ENCODE measurements at places on chromosomes 2 and 18.

GRCh38 chr18:58599106-58599505 is 29.8 kb downstream of the ALPK2 start:
- no peak for DNase-seq

DNA sequence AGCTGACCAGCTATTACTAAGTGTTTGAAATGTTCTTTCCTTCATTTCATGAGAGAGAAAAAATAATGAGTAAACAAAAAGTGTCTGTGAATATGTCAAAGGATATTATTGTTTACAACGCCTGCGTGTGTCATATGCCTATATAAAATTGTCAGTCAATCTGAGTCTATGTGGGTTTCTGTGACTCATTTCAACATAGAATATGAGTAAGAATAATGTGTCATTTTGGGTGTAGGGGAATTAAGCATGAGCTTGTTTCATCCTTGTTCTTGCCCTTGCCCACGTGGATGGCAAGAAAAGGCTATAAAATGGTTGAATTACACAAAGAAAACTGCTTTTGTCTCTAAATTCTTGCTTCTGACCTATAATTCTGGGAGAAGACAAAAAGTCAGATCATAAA is 466.0 kb downstream of the PTH2R start:
- no peak for DNase-seq

DNA sequence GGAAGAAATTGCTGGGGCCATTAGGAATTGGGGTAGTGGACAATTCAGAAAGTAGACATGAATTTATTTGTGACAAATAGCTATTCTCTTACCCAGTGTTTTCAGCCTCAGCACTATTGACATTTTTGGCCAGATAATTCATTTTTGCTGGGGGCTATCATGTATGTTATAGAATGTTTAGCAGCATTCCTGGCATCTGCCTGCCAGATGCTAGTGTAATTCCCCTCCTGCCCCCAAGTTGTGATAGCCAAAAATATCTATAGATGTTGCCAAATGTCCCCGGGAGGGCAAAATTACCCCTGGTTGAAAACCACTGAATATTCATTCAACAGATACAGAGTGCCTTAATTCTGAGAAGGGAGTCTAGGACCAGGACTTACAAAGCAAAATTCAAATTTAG is 183.6 kb downstream of the BABAM2 start:
- no peak for DNase-seq

DNA sequence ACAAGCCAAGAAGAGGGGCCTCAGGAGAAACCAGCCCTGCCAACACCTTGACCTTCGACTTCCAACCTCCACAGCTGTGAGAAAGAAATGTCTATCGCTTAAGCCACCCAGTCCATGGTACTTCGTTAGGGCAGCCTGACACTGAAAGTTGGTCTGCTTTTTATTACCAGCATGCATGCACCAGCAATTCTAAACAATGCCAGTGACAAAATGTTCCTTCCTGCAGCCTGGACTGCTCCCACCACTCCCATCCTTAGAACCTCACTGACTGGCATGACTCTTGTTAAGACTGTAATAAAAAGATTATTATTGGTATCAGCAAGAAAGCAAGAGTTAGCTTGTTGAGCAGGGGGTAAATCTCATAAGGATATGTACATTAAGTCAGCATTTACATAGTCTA is 33.6 kb downstream of the TMEM177 start:
- no peak for DNase-seq

DNA sequence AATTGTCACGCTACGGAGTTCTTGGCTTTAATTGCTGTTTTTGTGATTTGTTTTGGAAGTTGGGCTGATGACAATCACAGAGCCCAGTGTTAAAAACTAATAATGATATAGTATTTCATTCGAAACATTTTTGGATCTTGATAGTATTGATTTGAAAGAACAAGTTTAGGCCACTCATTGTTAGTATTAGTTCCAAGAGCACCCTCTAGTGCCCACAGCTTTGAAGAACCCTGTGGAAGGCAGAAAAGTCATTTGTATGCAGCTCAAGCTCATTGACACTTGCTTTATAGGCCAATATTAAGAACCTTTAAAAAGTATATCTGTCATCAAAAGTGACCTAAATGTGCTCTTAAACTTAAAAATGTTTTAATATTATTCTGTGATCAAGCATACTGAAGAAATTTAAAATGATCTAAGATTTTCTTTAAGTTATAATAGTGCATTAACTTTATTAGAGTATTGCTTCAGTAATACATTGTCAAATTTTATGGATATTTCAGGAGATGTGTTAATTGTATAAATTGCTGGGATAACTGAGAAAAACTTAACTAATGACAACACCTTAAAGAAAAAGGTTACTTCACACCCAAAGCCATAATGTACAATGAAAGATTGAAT is 191.0 kb downstream of the GRB14 start:
- no peak for DNase-seq

DNA sequence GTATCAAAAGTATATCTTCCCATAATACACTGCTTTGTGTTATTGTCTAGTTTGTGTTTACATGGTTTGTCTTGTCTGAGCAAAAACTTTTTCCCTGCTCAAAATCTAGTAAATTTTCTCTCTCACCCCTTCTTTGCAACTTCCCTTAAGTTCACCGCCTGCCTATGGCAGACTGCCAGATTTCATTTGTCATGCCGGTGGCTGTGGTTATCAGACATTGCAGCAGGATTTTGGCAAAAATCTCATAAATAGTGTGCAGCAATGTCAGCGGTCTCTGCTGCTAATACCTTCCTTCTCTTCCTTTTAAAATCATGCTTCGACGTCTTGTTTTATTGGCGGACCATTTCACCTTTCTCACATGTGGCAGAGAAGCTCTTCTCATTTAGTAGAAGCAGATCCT is 45.6 kb upstream of the TMEM178A start:
- no peak for DNase-seq

DNA sequence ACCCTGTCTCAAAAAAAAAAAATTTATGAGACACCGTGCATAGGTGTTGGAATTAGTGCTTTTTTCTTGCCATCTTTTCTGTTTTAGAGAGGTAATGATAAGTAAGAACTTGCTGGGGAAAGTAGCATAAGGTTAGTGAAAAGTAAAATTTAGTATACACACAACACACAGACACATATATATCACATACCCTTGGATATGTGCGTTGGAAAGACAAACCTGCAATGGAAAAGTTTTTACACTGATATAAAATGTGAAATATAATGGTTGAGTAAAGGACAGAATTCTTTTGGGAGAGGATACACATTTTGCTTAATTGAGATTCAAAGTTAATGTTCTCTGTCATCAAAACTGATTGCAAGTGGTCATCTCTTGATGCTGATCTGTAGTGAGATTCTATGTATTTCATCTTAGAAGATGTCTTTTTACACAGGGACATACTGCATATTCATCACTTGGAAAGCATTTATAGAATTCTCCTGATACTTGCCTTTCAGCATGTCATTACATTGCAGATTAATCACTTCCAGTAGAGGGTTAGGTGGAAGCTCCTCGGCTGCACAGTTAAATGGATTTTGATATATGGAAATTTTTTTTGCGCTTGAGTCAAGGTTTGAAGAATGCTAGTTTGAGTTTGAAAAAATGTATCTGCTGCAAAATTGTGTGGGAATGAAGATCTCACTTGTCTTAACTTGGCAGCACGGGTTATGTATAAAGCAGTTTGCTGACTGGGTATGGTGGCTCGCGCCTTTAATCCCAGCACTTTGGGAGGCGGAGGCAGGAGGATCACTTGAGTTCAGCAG is 13.5 kb downstream of the PPP1CB start:
- no peak for DNase-seq

GRCh38 chr2:112074506-112074905 is 19.4 kb downstream of the TMEM87B start:
- DNase-seq: no peak

- DNase-seq: no peak
These were observed 167.6 kb downstream of the AFF3 start for GRCh38 chr2:99974682-99975375.

DNA sequence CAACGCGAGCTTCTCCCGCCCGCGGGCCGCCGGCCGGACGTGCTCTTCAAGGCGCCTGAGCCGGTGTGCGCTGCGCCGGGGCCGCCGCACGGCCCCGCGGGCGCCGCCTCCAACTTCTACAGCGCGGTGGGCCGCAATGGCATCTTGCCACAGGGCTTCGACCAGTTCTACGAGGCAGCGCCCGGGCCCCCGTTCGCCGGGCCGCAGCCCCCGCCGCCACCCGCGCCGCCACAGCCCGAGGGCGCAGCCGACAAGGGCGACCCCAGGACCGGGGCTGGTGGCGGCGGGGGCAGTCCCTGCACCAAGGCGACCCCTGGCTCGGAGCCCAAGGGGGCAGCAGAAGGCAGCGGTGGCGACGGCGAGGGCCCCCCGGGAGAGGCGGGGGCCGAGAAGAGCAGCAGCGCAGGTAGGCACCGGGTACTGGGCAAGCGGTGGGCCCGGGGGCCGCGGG is 676 bp downstream of the HOXD11 start:
- DNase-seq: no peak

DNA sequence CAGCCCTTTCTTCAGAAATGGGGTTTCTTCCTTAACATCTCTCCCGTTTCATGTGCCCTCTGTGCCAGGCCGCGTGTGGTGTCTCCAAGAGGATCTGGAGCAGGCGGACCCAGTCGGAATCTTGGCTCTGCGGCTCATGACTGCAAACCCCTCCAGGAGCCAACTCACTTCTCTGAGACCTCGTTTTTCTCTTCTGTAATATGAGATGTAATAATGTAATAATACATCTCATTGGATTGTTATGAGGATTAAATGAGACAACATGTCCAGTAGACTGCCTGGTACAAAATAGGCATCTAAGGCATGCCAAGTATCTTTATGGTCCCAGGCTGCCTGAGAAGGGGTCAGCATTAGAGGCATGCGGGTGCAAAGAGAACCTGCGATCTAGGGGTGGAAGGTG is 221.3 kb upstream of the REV1 start:
- DNase-seq: no peak

GRCh38 chr2:19786408-19787058 is 115.2 kb downstream of the TTC32 start:
- DNase-seq: no peak

DNA sequence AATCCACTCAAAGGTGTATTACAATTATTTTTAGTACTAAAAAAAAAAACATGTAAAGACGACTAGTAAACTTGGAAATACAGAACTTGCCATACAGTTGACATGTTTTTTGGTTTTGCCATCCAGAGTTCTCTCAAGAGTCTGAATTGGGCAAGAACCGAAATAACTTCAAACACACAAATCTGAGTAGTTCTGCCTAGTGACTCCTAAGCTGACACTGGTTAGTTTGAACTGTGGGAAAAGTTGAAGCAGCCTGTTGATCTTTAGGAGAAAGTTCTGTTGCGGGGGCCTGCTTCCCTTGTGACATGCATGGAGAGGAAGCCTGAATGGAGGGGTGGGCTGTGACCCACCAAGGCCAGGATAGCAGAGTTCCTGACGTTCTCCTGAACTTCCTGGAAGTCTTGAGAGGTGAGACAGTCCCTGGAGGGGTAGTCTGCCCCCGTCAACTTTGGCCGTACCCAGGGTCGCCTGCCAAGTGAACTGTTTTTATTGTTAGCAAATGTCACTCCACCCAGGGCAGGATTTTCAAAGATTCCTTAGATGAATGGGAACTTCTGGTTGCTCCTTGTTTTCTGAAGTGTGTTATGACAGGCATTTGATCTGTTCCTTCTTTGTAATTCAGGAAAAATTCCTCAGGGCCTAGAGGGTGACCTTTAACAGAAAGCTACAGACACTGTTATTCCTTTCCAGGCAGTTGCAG is 85.6 kb upstream of the SPTBN1 start:
- no peak for DNase-seq

- DNase-seq: no peak
These were observed 63.4 kb upstream of the PEX13 start for GRCh38 chr2:60954139-60954538.

DNA sequence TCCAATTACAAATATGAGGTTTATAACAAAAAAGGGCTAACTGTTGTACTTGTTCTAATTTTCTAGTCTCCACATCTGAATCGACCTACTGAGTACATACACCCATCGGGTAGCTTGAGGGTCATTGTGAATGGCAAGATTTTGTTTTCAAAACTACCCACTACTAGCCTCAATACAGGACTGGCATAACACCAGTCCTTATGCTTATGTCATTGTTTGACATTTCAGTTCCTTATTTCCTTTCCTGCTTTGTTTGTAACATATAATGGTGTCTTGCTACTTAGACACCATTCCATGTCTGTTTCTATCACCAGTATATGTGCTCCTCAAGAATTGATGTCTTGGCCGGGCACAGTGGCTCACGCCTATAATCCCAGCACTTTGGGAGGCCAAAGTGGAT is 86.0 kb downstream of the EPHA4 start:
- no peak for DNase-seq

DNA sequence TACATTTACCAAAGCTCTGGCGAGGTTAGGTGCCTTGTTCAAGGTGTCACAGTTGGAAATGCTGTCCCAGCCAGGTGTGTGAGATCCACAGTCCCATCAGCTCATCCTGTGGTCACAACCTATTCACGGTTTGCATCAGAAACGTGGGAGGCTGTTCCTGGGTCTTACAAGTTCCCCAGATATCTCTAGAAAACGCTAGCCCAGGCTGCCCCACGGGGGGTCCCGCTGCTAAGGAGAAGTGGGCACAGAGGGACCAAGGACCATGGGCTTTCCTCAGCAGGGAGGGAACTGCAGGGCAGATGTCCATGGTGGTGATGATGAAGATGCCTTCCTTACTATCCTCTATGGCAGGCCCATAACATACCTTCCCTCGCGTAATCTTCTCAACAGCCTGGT is 649 bp downstream of the FECH start:
- DNase-seq: no peak

- DNase-seq: no peak
These were observed 127.3 kb downstream of the DNER start for GRCh38 chr2:229586746-229587705.

DNA sequence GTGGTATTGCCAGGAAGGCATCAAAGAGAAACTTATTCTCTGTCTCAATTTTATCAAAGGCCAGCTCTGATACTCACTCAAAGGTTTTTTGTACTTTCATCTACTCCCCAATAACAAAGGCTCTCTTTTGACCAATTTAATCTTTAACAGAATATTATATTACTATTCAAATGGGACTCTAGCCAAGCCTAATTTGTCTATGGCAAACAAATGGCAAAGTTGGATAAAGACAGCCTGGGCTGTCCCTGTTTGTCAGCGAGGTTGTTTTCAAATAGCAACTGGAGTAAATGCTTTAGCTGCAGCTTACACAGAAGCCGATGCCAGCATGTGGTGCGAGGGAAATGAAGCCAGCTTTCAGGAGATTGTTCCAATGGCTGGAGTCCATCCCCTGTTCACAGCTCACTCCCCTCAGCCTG is 80.1 kb upstream of the CTNNA2 start:
- DNase-seq: no peak

GRCh38 chr2:30385327-30385726 is 61.7 kb upstream of the LCLAT1 start:
- no peak for DNase-seq

- DNase-seq: no peak
These were observed 214.8 kb upstream of the HNRNPA3 start for GRCh38 chr2:176997792-176998169.

DNA sequence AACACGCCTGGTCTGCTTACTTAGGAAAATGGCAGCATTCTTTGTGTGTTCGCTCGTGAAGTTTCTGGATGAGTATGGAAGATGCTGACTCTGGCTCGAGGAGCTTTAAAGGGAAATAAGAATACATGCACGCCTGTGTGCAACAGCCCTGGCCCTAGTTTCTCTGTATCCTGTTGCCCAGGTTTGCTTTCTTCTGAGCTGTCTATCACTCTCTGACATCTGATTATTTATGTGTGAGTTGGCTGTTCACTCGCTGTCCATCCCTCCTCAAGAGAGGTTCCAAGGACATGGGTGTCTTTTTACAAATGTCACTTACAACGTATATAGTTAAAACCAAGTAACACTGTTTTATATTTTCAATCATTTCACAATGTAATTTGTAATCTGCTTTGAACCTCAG is 16.0 kb downstream of the SLC9A2 start:
- DNase-seq: no peak

- no peak for DNase-seq
These were observed 249.5 kb upstream of the SPHKAP start for GRCh38 chr2:228430986-228431385.
